ENCODE measurements at places on chromosomes 3 and 15. TPM values are rescaled to one million over a fixed set of nuclear protein-coding genes. Genes with fewer than 3 reads are reported as not detected.

DNA sequence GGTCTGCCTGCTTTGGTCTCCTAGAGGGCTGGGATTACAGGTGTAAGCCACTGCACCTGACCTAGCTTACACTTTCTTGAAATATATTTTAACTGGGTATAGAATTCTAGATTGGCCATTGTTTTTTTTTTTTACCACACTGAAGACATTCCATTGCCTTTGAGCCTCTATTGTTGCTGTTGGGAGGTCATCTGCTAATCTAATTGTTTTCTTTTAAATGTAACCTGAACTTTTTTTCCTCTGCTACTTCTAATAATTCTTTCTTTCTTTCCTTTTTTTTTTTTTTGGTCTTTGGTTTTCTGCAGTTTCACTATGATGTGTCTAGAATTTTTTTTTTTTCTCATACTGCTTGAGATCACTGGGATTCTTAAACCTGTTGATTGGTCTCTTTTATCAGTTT lies 28.1 kb downstream of the ERICH6 start:
- DNase-seq, result no peak
- no peak overlapping the region for H3K27ac ChIP-seq
- no peaks in the 10 kb centered on the region for H3K36me3 ChIP-seq
- H3K4me3 ChIP-seq, result no peak overlapping the region
- no peaks in the 10 kb centered on the region for H3K27me3 ChIP-seq
- no peaks in the 10 kb centered on the region for H3K4me1 ChIP-seq

GRCh38 chr3:84738086-84738485 lies 220.7 kb upstream of the CADM2 start:
- no peak overlapping the region for H3K4me3 ChIP-seq
- no peaks in the 10 kb centered on the region for H3K4me1 ChIP-seq
- no peak for DNase-seq
- no peaks in the 10 kb centered on the region for H3K36me3 ChIP-seq
- H3K27me3 ChIP-seq, result no peaks in the 10 kb centered on the region

GRCh38 chr3:9183011-9183410 lies 66.4 kb downstream of the SRGAP3 start:
- DNase-seq, result no peak
- no peak overlapping the region for H3K27ac ChIP-seq
- H3K36me3 ChIP-seq, result no peaks in the 10 kb centered on the region

DNA sequence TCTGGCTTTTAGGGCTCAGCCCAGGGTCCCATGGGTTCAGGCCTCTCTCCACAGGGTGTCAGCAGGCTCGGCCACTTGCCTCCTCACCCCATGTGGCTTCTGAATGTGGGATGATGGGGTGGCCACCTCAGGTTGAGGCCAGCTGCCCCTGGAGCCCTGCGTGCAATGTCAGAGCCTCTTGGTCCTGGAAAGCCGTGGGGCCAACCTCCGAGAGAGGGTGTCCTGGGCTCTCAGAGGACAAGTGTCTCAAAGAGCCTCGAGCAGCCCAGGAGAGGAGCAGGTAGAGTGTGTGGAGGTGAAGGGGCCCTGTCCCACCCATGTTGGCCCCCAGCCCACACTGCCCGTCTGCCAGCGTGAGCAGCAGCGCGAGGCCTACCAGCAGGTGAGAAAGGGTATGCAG lies 86.0 kb downstream of the PLXNA1 start:
- H3K4me1 ChIP-seq, result no peaks in the 10 kb centered on the region
- no peak overlapping the region for H3K27ac ChIP-seq
- H3K4me3 ChIP-seq, result no peak overlapping the region
- H3K27me3 ChIP-seq, result no peaks in the 10 kb centered on the region
- no peak for DNase-seq
- H3K36me3 ChIP-seq, result no peaks in the 10 kb centered on the region

- no peaks in the 10 kb centered on the region for H3K27me3 ChIP-seq
- H3K4me1 ChIP-seq, result peaks cover 11% of the 10 kb centered on the region
- no peak overlapping the region for H3K27ac ChIP-seq
Measured at GRCh38 chr3:195159117-195159813, 111.7 kb downstream of the XXYLT1 start.

DNA sequence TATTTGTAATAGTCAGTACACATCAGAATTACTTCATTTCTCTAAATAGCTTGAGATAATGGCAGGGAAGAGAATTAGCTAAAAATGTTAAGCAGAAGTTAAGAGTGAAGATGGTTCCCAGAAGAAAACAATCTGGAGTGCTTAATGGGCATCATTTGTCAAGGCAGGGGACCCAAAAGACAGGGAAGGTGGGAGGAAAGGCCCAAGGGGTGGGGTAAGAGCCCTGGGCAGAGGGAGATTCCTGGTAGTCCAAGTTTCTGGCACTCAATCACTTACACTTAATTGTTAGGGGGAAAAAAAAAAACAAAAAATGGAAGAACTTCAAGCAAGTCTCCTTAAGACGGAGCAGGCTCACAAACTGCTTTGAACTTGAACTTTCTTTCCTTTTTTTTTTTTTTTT lies 28.9 kb downstream of the TNFAIP8L3 start:
- peaks cover 3% of the 10 kb centered on the region for H3K4me1 ChIP-seq
- H3K27me3 ChIP-seq, result no peaks in the 10 kb centered on the region
- H3K4me3 ChIP-seq, result no peak overlapping the region
- no peak overlapping the region for H3K27ac ChIP-seq

DNA sequence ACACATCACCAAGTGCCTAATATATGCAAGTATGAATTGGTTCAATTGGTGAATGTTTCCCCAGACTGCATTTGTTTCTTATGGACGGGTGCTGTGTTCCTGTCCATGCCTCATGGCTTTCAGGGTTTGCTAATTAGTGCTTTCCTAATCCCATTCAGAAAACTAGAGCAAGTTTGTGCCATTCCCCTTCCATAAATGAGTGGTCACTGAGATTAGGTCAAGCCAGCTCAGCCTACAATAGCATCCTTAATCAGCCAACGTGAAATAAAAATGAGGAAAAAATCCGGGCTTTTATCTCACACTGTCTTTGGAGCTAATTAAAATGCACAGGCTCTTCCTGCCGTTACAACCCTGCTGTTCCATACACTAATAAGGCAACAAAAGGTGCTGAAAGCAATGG lies 788.8 kb downstream of the ROBO1 start:
- no peaks in the 10 kb centered on the region for H3K27me3 ChIP-seq
- DNase-seq, result no peak
- H3K36me3 ChIP-seq, result no peaks in the 10 kb centered on the region
- H3K4me3 ChIP-seq, result no peak overlapping the region
- H3K27ac ChIP-seq, result no peak overlapping the region
- no peaks in the 10 kb centered on the region for H3K4me1 ChIP-seq

GRCh38 chr3:196994056-196994455 lies 25.4 kb upstream of the PIGZ start:
- H3K4me1 ChIP-seq, result no peaks in the 10 kb centered on the region
- no peak overlapping the region for H3K4me3 ChIP-seq
- no peaks in the 10 kb centered on the region for H3K36me3 ChIP-seq
- no peak overlapping the region for H3K27ac ChIP-seq
- DNase-seq, result no peak
- no peaks in the 10 kb centered on the region for H3K27me3 ChIP-seq

- no peak for DNase-seq
- H3K27ac ChIP-seq, result no peak overlapping the region
- no peak overlapping the region for H3K4me3 ChIP-seq
- H3K27me3 ChIP-seq, result no peaks in the 10 kb centered on the region
- H3K36me3 ChIP-seq, result no peaks in the 10 kb centered on the region
Measured at GRCh38 chr3:34013818-34014570, 215.6 kb downstream of the PDCD6IP start.

DNA sequence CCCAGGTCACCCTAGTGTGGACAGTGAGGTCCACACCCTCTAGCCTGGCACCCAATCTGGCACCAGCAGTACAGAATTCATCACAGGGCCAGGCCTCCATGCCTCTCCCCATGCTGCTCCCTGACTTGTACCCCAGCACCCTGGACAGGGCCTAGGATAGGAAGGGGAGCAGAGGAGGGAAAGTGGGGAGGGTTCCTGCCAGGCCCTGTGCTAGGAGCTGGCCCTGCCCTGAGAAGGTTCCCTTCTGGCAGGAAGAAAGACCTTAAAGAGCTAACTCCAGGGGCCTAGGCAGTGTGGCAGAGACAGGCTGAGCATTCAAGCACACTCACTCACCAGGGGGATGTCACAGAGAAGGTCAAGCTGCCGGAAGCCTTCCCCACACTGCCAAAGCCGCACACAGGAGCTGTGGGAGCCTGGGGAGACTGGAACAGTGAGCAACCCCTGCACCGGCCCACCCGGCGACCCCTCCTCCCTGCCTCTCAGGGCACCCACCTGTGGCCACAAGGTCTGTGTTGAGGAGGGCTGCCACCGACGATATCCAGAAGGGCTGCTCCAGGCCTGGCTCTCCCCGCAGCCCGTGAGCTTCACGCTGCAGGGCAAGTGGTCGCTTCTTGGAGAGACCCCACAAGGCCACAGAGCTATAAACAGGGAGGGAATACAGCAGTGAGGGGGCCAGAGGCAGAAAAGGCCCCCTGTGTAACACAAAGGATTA lies 7.4 kb downstream of the RRP9 start:
- no peaks in the 10 kb centered on the region for H3K36me3 ChIP-seq
- DNase-seq, result no peak
- no peak overlapping the region for H3K27ac ChIP-seq
- no peak overlapping the region for H3K4me3 ChIP-seq

DNA sequence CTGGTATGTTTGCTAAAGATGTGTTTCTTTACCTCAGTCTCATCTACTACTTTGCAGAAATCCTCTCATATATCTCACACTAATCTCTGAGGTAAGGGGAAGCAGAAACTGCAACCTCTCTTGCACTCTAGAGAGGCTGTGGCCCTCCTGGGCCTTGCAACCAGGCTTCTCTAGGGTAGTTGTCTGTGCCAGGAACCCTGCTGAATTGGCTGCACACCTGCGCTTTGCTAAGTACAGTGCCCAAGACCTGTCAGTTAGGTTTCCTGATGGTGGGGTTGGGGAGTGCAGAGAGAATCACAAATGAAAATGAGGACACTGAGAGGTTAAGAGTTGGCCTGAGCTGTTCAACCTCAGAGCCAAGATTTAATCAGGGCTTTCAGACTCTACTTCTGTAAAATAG lies 117.2 kb upstream of the PLXNA1 start:
- no peaks in the 10 kb centered on the region for H3K36me3 ChIP-seq
- H3K27me3 ChIP-seq, result no peaks in the 10 kb centered on the region
- no peaks in the 10 kb centered on the region for H3K4me1 ChIP-seq
- no peak overlapping the region for H3K4me3 ChIP-seq
- DNase-seq, result no peak

GRCh38 chr3:139659511-139659910 lies 18.3 kb downstream of the NMNAT3 start:
- H3K27me3 ChIP-seq, result no peaks in the 10 kb centered on the region
- H3K36me3 ChIP-seq, result no peaks in the 10 kb centered on the region
- DNase-seq, result no peak

SIDT1 gene
- 1.1 TPM for total RNA-seq

C2CD4B gene
- total RNA-seq, result not detected

UBAP1L gene
- 6.0 TPM for total RNA-seq

PIERCE2 gene
- 1.6 TPM for total RNA-seq

CDHR4 gene
- 2.0 TPM for total RNA-seq

SLC9C1 gene
- total RNA-seq, result 0.35 TPM

RASSF1 gene
- 32.6 TPM for total RNA-seq
